ENCODE measurements at places on chromosomes 6 and 20.

- DNase-seq: no peak
Measured at GRCh38 chr6:152701863-152702401, 4.2 kb downstream of the MYCT1 start.

GRCh38 chr6:140784573-140784972 lies 1348.2 kb upstream of the GJE1 start:
- no peak for DNase-seq

DNA sequence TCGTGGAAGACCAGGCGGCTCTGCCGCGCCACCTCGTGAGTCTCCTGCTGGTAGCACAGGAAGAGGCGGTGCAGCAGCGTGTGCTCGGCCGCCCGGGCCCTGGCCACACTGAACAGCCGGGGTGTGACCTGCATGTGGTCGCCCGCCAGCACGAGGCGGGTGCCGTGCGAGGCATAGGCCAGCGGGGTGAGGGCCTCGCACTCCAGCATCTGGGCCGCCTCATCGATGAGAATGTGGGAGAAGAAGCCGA lies 7.0 kb downstream of the HELZ2 start:
- no peak for DNase-seq

GRCh38 chr20:36074983-36075382 lies 79.6 kb upstream of the EPB41L1 start:
- DNase-seq: no peak

- DNase-seq: no peak
Measured at GRCh38 chr6:168941036-168941435, 312.6 kb downstream of the THBS2 start.
